ENCODE measurements at places on chromosomes 4 and X.
A peak's percentile ranks its signal among the peaks of the same experiment; 100 is the strongest.

DNA sequence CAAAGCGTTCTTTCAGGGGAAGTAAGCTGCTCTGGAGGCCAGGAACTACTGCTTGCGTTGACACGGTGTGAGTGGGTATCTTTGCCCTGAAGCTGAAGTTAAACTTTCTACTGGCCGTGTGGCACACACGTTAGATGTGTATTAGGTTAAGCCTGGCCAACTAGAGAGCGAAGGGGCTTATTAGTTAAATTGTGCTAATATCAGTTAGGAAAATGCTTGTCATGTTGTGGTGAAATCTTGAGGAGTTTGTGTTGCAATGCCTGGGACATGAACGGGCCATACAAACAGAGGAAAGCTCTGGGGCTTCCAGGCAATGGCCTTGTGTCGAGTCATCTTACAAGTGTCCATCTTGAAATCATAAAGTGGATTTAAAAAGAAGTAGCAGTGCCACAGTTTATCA, 62.6 kb downstream of the NSUN7 start:
- no peak for DNase-seq

DNA sequence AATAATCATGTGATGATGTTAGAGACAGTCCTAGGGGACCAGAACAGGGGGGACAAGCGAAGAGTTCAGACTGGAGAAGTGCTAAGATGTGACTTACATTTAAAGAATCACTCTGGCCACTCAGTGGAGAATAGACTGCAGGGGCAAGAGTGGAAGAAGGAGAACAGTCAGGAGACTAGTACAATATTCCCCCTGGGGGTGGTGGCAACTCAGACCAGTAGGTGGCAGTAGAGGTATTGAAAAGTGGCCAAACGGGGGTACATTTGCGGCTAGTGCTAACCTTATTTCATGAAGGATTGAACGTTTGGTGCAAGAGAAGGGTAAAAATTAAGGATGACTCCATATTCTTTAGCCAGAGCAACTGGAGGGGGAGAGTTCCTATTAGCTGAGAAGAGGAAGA, 2.7 kb upstream of the BMX start:
- DNase-seq, result peak; percentile 54

GRCh38 chr4:120837656-120838055, 84.9 kb downstream of the PRDM5 start:
- no peak for DNase-seq

- DNase-seq, result no peak
Measured at GRCh38 chr4:158411269-158411668, 110.4 kb upstream of the RXFP1 start.

GRCh38 chr4:99102634-99103033, 14.0 kb upstream of the ADH5 start:
- no peak for DNase-seq

DNA sequence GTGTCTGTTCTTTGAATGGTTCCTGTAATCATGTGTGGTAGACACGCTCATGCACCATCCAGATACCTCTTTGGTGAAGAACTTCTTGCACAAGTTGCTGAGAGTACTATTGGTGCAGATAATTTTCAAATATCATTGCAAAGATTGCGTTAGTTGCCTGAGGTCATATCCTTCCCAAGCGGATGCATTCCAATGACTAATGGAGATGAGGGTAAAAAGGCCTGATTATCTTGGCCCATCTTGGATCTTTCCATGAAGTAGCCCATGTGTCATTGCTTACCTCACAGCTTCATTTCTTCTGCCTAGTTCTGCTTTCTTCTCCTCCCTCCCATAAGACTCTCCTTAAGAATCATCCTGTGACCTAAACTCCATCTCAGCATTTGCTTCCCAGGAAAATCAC, 384.9 kb upstream of the CNKSR2 start:
- DNase-seq, result no peak

GRCh38 chrX:1336331-1336943, at the start of gene IL3RA:
Gene IL3RA, plus strand, starts transcription at chrX:1336785. Its CDS starts 4,981 bp downstream, at chrX:1341766.
- DNase-seq, result no peak

- no peak for DNase-seq
Measured at GRCh38 chrX:155997436-155997835, at the start of gene IL9R. Gene IL9R, plus strand, starts transcription at chrX:155997696. Its CDS starts 64 bp downstream, at chrX:155997760.

DNA sequence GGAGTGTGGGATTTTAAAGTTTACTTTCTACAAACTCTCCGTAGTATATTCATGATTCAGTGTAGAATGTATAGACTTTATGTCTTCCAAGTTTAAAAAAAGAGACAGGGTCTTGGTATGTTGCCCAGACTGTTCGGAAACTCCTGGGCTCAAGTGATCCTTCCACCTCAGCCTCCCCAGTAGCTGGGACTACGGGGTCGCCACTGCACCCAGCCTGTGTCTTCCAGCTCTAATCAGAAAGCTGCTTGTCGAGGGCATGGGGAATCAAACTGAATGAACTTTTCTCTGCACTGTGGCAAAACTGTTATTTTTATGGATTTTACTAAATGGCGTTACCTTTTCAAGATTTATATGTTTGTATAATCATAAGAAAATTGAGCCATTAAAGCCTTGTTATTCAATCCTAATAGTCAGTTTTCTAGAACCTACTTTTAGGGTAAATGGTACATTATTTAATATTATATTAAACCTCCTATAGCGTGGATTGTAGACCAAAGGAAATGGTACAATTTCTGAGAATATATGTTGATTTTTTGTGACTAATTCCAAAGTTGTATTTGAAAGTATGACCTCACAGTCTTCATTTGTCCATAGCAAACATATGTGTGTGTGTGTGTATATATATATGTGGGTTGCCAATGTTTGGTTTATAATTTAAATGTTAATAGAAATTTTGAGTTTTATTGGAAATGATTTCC, 1.1 kb downstream of the BLOC1S4 start:
- peak; percentile 24 for DNase-seq

- DNase-seq, result no peak
Measured at GRCh38 chr4:125702406-125702805, 387.7 kb downstream of the FAT4 start.

DNA sequence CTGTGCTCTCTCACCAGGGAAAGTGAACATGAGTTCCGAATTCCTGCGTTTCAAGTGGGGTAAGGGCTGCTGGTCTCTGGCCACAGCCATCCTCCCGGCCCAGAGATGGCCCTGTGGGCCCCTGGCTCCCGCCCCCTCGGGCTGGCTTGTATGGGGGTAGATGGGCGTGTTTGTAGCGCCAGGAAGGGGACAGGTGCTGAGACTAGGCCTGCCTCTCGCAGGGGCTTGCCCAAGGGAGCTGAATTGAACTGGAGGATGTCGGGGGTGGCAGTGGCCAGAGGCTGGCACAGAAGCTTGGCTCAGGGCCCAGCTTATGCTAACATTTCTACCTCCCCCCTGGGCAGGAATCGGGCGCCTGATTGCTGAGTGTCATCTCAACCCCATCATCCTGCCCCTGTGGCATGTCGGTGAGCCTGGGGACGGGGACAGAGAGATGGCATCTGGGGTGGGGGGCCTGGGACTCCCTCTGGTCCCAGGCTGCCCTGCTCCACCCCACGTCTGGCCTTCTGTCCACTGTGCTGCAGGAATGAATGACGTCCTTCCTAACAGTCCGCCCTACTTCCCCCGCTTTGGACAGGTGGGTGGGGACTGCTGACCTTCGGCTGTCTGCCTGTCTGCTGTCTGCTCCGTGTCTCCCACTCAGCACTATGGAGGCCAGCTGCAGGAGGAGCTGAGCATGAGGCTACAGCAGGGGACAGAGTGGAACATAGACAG, 8.5 kb downstream of the TAFAZZIN start:
- DNase-seq, result no peak

- no peak for DNase-seq
Measured at GRCh38 chr4:38102957-38103588, 142.9 kb downstream of the PTTG2 start.

- DNase-seq, result no peak
Measured at GRCh38 chr4:27005905-27006590, 145.4 kb downstream of the STIM2 start.

- DNase-seq, result no peak
Measured at GRCh38 chr4:81211956-81212355, 3.1 kb downstream of the PRKG2 start.

GRCh38 chr4:142065086-142065647, 428.8 kb downstream of the IL15 start:
- DNase-seq, result no peak

DNA sequence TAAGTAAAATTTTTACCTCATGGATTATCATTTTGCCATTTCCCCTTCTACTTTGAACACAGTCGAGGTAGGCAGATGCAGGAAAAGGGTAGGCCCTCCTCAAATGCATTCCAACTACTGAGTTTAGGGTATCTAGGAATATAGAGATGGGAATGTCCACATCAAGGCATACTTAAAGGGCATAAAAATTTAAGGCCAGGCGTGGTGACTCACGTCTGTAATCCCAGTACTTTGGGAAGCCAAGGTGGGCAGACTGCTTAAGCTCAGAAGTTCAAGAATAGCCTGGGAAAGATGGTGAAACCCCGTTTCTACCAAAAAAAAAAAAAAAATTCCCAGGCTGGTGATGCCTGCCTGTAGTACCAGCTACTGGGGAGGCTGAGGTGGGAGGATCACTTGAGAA, 146.5 kb downstream of the PDGFC start:
- DNase-seq, result no peak

DNA sequence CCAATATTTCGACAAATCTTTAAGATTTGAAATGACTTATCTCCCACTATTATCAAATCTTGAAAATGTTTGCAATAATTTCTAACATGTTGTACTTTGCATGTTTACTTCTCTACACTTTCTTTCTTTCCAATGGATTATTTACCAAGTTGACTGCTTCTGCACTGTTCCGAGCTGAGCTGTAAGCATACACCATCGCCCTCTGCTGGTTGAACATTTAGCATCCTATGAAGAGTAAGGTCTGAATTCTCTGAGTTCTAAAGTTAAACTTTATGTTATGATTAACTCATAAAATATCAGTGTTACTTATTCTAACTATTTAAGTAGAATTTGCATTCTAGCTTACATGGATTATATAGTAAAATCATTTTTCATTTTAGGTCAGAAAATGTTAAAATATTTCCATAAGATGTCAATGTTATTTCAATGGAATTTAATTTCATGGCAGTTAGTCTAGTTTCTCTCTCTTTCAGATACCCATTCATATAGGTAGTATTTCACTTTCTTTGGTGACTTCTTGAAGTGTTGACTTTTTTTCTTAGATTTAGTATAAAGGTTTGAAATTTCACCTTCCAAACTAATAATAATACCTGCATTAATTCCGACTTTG, 137.4 kb downstream of the DKK2 start:
- peak; percentile 51 for DNase-seq

- no peak for DNase-seq
Measured at GRCh38 chr4:118373614-118374255, 20.9 kb upstream of the PRSS12 start.

GRCh38 chrX:21398426-21398825, 24.2 kb downstream of the CNKSR2 start:
- no peak for DNase-seq

DNA sequence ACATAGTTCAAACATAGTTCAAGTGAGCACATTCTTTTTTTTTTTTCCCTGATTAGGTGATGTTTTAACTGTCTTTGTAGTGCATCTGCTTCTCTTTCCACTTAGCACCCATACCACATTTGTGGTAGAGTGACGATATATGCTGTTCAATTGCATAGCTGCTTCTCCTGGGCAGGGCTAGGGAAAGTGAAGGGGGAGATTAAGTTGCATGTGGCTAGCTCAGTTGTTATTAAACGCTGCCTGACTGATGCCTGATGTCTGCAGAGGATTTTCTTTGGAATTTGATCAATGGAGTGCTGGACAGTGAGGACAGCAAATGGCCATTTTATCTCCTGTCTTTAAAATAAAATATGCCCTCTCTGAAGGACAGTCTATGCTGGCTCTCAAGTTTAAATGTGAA, 63.7 kb downstream of the ANK2 start:
- DNase-seq, result no peak

GRCh38 chrX:57156397-57157049, 19.3 kb upstream of the SPIN2A start:
- DNase-seq, result peak; percentile 20

DNA sequence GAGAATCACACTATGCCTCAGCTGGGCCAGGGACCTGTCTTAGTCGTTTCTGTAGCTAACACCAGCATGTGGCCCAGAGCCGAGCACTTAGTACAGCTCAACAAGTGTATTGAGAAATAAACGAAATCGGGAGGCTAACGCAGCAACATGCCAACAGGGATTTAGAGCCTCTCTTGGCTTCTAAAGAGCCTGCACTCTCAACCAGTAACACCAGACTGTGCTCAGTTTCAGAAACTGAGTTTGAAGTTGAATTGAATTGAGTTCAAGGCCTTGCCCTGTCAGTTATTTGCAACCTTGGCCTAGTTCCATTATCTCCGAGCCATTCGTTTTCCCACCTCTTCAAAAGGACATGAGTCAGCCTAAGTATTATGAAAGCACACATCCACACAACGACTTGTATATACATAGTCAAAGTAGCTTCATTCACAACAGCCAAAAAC, 71.3 kb upstream of the LDB2 start:
- no peak for DNase-seq

DNA sequence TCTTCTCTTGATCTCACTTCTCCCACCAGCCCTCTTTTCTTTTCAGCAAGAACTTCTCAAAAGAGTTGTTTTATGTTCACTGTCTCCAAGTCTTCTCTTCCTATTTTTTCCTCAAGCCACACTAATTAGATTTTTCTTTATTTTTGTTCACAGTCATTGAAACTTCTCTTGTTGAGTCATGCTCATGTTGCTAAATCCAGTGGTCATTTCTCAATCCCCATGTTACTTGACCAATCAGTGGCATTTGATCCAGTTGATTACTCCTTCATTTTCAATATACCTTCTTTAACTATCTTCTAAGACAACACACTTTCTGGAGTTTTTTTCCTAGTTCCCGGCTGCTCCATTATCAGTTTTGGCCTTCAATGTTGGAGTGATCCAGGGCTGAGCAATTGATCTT, 103.1 kb upstream of the LSM6 start:
- no peak for DNase-seq

GRCh38 chrX:19017271-19017670, 33.4 kb upstream of the PHKA2 start:
- peak; percentile 8 for DNase-seq

- DNase-seq, result no peak
Measured at GRCh38 chr4:118753685-118754084, 68.5 kb downstream of the METTL14 start.

GRCh38 chrX:132181364-132181763, 37.9 kb downstream of the RAP2C start:
- DNase-seq, result no peak

GRCh38 chrX:10041383-10041782, 74.2 kb downstream of the CLDN34 start:
- DNase-seq, result no peak

DNA sequence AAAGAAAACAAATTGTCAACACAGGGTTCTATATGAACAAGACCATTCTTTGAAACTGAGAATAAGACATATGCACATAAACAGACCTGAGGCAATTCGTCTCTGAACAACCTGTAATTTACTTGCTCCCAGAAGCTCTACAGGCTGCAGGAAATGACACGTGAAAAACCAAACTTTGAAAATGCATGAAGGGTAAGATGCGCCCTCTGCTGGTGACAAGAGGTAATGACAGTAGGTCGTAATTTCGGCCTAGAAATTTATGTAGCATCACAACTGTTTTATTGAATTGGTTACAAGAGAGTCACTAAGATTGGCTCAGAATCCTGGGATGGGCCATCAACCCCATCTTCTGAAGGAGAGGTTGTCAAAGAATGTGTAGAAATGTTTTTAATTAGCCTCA, 276.5 kb downstream of the PPP4R3C start:
- DNase-seq, result peak; percentile 30

Measured in OCI-LY7 (cell line).